ENCODE measurements at places on chromosomes 2 and 18.

GRCh38 chr2:241822264-241822623, 13.3 kb downstream of the NEU4 start:
- DNase-seq = no peak

DNA sequence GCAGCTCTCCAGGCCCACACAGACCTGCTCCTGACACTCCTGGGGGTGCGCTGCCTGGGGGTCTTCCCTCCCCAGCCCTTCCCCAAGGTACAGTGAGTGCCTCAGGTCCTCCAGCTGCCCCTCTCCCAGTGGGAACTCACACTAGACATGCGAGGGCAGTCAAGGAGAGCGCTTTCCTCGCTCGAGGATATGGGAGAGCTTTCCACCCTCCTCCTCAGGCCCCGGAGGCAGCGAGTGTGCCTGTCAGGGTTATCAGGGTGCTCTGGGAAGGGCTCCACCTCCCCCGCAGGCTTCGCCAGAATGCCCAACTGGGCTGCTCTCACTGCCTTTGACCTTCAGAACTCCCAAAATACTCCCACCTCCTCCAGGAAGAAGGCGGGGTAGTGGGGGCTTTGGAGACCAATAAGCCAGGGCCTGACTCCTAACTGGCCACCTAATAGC, 85.7 kb upstream of the LAPTM4A start:
- DNase-seq = no peak

GRCh38 chr18:58110398-58110797, 66.4 kb downstream of the NEDD4L start:
- DNase-seq = no peak

GRCh38 chr2:136098441-136098840, 19.5 kb downstream of the CXCR4 start:
- no peak for DNase-seq

GRCh38 chr2:142323206-142323605, 192.4 kb upstream of the LRP1B start:
- DNase-seq = no peak

- no peak for DNase-seq
These were observed 49.6 kb downstream of the KIF5C start for GRCh38 chr2:148924514-148925178.

GRCh38 chr2:100106460-100106859, 35.9 kb downstream of the AFF3 start:
- no peak for DNase-seq

DNA sequence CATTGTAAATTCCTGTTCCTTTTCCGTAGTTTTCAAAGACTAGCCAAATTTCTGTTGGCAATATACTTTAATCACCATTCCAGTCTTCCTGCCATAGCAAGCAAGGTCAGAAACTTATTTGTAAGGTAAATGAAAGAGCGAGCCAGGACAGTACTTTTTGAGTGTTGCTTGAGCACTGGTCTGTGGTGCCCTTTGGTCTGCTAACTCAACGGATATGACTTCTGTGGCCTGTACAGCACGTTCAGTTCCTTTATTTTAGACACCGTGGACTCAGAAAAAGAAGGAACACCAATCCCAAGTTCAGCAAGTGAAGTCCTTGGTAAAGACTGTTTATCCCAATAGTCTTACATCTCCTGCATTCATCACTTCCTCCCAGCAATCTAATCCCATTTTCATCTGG, 166.3 kb downstream of the MYO1B start:
- no peak for DNase-seq

DNA sequence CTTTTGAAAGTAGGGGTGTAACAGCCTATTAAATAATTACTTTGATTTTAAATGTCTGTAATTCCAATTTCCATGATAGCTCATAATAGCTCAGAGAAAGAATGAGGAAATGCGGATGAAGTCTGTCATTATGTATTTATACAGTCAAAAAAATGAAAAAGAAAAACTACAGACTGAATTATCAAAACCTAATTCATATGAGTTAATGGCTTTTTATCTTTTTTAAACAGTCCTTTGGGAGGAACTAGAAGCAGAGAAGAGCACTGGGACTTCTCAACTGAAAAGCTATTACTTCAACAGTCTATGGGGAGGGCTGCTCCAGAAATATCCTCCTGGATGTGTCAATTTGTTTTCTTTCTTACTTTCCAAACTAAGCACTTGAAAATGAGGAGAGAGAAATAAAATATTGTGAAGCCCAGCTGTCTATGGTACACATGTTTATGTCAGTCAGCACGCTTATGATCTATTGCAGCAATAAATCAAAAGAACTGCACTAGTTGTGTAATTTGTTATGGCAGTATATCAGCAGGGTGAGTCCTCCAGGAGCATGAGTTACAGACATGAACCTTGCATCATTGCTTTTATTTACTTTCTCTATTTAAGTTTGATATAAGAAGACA, 1550.2 kb downstream of the LRP1B start:
- DNase-seq = no peak

DNA sequence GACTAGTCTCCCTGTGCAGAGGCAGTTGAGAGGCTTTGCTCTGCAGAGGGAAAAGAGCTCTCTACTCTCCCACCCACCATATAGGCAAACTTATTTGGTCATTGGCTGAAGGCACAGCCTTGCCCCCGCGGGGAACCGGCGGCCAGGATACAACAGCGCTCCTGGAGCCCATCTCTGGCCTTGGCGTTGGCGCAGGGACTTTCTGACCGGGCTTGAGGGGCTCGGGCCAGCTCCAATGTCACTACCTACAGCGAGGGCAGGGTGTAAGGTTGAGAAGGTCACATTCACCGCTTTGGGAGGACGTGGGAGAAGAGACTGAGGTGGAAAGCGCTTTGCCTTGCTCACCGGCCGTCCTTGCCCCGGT, 2.2 kb downstream of the ONECUT2 start:
- DNase-seq = no peak

GRCh38 chr2:96971926-96972444, 14.4 kb downstream of the FAM178B start:
- DNase-seq = no peak

DNA sequence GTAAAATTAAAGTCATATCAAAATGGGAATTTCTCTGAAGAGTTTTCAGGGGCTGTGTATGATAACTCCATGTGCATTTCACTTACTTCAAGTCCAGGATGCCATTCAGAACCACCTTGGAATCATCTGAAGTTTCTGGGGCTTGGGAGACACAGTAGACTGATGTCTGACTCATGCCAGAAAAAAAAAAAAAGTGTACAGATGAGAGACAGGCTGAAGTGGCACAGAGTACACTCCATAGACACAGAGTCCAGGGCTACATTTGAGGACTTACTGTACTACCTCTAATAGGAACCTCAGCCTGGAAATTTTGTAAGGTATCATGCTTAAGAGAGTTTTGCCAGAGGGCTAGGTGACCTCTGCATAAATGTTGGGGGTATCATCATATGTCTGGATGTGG, 92.0 kb downstream of the SS18 start:
- DNase-seq = no peak

- DNase-seq = no peak
These were observed 397.3 kb downstream of the ARHGAP15 start for GRCh38 chr2:143526498-143526897.

GRCh38 chr2:47006374-47007222, 91.0 kb upstream of the MCFD2 start:
- no peak for DNase-seq

DNA sequence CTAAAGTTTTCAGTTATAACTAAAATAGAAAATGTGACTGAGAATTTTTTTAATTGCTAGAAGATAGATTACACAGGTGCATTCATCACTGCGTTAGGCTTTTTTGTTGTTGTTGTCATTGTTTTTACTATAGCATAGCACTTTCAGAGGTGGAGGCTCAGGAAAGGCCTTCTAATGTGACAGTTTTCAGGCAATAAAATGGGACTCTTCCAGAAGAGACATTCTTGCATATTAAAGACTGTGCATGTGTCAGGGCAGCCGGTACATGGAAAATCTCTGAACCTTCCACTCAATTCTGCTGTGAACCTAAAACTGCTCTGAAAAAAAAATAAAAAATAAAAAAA, 175.2 kb downstream of the METTL4 start:
- no peak for DNase-seq

GRCh38 chr2:3622967-3623366, 28.1 kb downstream of the COLEC11 start:
- DNase-seq = no peak

- no peak for DNase-seq
These were observed 33.7 kb upstream of the MRPL19 start for GRCh38 chr2:75612862-75613243.

DNA sequence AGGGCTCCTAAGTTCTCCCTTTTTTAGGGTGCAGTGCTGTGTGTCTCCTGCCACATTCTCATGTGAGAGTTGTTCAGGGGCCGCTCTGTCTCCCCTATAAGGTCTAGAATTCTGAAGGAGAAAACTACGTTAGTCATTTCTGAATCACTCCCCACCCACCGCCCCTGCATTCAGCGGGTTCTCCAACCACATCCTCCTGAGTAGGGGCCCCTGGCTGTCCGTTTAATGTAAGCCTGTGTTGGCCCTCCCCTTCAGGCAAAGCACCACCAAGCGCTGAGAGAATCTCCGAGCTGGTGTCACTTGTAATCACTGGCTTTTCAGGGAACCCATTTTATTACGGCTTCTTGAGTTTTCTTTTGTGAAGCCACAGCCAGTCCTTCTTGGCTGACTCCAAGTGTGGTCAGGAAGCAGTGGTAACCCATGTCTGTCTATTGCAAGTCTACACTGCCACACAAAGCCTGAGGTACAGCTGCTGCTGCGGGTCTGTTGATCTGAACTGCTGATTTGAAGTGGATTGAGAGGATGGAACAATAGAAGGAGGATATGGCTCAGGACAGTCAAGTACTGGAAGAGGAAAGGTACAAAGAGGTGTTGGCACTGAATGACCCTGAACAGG, 16.9 kb downstream of the LCT start:
- peak; percentile 81 for DNase-seq

- DNase-seq = no peak
These were observed 5.4 kb upstream of the KCNS3 start for GRCh38 chr2:17873021-17873420.

- DNase-seq = no peak
These were observed 104.5 kb upstream of the SP5 start for GRCh38 chr2:170610615-170611014.

- no peak for DNase-seq
These were observed 400.7 kb downstream of the NBAS start for GRCh38 chr2:15160201-15160991.

GRCh38 chr2:46278952-46279351, 18.3 kb upstream of the EPAS1 start:
- no peak for DNase-seq

DNA sequence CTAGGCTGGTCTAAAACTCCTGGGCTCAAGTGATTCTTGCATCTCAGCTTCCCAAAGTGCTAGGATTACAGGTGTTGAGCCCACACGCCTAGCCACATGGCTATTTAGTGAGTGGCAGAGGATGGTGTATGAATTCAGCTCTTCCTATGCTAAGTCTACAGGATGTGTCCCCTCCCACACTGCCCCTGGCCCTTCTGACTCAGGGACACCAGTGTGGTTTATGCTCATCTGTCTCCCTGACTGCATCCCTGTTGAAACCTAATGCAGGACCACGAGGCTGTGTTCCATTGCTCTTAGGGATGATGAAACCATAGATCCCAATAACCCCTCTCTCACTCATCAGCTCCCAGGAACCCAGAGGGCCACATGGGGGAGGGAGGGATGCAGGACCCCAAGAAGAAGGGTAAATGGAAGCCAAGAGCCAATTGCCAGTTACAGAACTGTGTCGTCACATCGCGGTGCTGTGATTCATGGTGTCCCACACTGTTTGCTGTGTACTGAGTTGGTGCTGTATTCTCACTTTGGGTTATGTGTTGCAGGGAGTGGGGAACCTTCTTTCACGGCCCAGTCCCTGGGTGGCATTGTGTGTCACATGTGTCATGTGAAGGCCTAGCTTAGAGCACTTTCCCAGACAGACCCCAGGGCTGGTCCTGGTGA, 102.9 kb upstream of the HAAO start:
- DNase-seq = no peak

DNA sequence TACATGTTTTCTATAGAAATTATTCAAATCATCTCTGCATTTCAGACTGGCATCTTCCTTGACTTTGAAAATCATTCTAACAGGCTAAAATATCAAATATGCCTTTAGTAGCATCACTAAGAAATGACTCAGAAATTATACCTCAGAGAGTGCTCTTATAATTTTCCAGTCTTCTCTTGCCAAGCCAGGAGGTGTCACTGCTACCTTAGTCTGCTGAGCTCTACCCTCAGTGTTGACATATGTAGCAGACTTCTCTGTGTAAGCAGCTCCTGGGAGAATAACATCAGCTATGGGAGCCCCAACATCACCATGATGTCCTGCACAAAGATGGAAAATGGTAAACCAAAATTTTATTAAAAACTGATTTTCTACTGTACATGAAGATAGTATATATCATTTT, 31.6 kb downstream of the NDUFS1 start:
- no peak for DNase-seq

DNA sequence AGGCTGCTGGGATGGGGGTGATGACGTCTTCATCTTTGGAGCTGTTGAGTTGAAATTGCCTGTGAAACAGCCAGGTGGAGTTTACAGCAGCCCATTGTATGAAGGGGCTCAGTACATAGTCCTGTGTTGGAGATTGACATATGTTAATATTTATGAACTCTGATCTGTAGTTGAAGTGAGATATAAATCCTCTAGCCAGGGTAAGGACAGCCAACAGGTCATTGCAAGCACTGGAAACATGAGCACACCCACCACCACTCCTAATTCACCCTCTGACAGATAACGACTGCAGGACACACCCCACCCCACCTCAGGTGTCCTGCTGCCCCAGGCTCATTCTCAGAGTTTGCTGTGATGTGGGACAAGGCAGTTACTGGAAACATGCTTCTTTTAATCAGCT, 112.4 kb upstream of the TRIB2 start:
- no peak for DNase-seq

GRCh38 chr2:45121236-45121927, 112.1 kb upstream of the SIX2 start:
- DNase-seq = no peak

DNA sequence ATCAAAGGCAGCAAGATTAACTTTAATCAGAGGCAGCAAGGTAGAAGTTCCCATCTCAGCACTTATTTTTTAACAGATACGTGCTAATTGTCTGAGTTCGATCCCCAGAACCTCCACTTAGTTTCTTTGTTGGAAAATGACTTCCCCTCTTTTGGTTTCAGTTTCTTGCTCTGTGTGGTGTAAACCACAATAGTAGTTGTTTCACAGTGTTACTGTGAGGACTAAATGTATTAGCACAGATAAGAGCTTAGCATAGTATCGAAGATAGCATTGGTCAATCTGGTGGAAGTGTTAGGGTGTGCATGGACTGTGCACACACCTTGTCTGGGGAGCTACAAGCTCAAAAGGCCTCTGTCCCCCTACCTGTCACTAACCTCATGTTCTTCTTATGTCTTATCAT, 988.3 kb upstream of the GYPC start:
- no peak for DNase-seq

- no peak for DNase-seq
These were observed 134.1 kb upstream of the SERPINE2 start for GRCh38 chr2:224173210-224173609.

GRCh38 chr2:8602809-8603208, 79.0 kb upstream of the ID2 start:
- DNase-seq = no peak

GRCh38 chr18:68803356-68803755, 5.5 kb downstream of the CCDC102B start:
- peak; percentile 91 for DNase-seq
